ENCODE measurements at places on chromosomes 4 and X.

DNA sequence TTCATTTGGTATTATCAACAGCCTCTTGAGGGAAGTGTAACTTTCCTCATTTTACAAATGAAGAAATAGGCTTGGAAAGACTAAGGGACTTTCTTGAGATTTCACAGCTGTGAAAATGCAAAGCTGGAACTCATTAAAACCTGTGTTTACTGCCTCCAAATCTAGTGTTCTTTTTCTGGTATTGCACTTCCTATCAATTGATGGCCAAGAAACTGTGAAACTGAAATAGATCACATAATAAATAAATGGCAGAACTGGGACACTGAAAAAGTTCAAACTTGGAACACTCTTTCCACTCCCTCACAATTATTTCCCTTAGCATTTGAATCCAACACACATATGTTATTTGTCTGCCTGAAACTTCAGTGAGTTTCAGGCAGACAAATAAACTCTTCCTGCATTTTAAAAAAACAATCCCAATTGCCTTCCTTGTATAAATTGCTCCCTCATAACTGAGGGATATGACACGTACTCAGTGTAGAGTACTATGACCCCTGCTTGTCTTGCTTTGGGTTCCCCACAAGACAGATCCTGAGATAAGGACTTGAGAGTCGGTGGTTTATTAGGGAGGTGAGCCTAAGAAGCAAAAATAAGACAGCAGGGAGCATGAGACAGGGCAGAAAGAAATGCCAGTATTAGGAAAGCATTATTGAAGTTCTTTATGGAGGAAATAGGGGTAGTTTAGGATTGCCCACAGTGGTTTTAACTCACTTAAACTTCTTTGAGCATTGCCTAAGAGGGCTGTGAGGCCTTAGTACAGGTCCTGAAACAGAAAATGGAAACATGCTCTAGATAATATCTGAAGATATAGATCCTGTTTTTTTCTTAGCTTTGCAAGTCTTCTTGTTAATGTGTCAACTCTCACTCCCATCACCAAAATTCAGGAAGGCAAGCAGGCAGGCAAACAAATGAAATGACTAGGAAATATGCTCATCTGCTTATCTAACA is 33.9 kb downstream of the RTL3 start:
- DNase-seq: no peak

GRCh38 chr4:147542229-147542990 is 61.5 kb downstream of the EDNRA start:
- DNase-seq: no peak

DNA sequence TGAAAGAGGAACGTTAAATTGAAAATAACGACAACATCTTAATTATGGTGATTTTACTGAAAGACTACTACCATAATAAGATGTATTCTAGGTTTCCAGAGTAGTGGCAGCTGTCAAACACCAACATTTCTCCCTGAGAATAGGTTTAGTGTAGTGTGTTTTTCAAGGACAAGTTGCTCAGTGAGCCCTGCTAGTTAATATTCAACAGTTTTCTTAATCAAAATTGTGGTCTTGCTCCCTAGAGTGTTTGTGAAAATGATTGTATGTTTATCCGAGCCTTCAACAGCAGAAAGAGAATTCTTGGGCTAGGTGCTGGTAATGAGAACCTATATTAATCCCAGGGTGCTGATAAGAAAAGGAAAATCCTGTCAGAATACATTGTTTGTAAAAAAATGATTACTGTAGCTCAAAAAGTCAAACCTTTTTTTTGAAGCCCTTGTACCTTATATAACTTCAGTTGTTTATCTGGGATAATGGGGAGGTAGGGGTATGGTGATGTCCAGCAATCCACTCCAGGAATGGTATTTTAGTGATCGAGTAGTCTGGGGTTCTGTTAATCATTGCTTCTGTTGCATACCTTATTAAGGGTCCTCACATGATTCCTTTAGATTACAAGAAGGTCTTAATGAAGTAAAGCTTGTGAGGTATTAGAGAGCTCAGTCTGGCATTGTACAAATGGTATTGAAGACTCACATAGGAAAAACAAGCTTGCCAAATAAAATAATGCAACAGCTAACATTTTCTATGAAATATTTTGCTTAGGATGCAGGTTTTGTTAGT is 110.7 kb downstream of the CCSER1 start:
- no peak for DNase-seq

DNA sequence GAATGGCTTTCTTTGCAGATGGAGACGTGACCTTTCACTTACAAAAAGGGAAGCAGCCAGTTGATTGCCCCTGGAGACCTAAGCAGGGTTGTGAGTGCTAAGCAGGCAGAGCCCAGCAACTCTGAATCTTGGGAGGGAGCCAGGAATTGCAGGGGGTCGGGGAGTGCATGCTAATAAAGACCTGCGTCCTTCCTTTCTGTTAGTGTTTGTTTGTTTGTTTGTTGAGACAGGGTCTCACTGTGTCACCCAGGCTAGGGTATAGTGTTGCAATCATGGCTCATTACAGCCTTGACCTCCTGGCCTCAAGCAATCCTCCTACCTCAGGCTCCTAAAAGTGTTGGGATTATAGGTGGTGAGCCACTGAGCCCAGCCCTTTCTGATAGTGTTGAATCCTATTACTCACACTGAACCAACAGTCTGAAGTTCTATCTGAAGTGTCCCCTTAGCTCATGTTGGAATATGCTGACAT is 137.4 kb downstream of the CEP135 start:
- no peak for DNase-seq

DNA sequence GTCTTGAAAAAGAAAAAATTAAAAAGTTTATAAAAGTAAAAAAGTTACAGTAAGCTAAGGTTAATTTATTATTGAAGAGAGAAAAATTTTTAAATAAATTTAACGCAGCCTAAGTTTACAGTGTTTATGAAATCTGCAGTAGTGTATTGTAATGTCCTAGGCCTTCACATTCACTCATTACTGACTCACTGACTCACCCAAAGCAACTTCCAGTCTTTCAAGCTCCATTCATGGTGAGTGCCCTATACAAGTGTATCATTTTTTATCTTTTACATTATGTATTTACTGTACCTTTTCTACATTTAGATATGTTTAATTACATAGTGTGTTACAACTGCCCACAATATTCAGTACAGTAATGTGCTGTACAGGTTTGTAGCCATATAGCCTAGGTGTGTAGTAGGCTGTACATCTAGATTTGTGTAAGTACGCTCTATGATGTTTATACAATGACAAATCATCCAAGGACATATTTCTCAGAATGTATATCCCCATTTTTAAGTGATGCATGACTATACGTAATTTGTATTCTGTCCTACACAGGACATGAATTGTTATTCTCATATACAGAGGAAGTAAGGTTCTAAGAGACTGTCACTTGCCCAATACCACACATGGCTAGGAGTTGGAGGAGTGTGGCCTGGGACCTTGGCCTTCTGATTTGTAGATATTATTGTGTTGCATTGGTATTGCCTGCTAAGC is 19.5 kb upstream of the PDCL2 start:
- DNase-seq: no peak

- DNase-seq: no peak
These were observed 151.0 kb downstream of the PALLD start for GRCh38 chr4:168647646-168648375.

DNA sequence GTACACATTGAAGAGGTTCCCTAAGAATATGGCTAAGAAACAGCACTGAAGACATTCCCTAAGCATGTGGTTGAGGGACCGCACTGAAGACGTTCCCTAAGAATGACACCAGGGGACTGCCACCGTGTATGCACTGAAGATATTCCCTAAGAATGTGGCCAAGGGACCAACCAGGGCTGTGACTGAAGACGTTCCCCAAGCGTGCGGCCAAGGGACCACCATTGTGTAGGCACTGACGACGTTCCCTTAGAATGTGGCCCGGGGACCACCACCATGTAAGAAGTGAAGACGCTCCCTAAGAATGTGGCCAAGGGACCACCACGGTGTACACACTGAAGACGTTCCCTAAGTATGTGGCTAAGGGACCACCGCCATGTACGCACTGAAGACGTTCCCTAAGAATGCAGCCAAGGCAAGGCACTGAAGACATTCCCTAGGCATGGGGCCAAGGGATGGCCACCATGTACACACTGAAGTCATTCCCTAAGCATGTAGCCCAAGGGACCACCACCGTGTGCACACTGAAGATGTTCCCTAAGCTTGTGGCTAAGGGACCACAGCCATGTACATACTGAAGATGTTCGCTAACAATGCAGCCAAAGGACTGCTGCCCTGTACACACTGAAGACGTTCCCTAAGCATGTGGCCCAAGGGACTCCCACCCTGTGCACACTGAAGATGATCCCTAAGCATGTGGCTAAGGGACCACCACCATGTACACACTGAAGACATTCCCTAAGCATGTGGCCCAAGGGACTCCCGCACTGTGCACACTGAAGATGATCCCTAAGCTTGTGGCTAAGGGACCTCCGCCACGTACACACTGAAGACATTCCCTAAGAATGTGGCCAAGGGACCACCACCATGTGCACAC is 22.0 kb downstream of the DHRSX start:
- DNase-seq: no peak

- no peak for DNase-seq
These were observed 1.2 kb upstream of the FSTL5 start for GRCh38 chr4:162164906-162165510.

GRCh38 chrX:9191392-9191791 is 157.5 kb upstream of the FAM9B start:
- DNase-seq: no peak

All from GM04503 (cell line).